NCI-H226 (cell line): ENCODE measurements at places on chromosomes 2 and 18.

- no peak for DNase-seq
Observed at GRCh38 chr18:36547544-36547943, 250.0 kb downstream of the FHOD3 start.

GRCh38 chr2:170846314-170846713, 29.6 kb downstream of the GAD1 start:
- DNase-seq, result no peak

GRCh38 chr2:152617456-152618192, 99.6 kb downstream of the PRPF40A start:
- no peak for DNase-seq

DNA sequence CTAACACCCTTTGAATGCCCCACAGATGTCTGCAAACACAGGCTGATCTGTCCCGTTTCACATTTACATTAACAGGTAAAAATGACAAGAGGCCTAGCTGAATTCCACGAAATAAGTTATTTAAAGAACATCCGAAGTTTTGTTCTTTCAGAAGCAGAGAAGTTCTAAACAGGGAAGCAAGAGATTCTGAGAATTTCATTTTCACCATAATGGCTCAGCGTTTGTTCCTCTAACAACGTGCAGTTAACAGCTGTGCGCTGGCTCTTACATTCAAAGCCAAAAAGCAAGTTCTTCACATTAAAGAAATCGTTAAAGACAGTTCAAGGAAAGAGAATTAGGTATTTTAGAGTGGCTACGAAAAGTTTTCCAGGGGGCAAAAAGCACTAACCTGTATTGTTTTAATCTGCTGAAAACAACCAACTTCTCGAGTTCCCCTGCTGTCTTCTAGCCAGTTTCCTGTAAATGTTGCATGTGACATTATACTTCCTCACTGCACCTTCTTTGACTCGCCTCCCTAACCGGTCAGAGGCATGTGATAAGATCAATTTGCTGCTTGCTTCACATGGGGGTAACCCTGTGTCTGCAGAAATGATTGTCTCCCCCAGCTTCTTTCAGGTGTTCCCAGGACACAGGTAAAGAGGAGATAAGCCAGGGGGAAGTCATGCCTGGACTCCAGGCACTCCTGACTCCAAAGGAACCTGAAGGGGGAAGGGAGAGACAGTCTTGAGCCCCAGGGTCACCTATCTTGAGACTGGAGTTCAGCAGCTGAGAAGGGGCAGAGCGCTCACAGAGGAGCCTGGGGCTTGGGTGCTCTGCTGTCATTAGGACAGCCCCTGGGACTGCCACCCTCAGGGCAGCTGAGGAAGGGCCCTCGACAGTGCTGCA, 36.8 kb upstream of the WIPF1 start:
- no peak for DNase-seq

DNA sequence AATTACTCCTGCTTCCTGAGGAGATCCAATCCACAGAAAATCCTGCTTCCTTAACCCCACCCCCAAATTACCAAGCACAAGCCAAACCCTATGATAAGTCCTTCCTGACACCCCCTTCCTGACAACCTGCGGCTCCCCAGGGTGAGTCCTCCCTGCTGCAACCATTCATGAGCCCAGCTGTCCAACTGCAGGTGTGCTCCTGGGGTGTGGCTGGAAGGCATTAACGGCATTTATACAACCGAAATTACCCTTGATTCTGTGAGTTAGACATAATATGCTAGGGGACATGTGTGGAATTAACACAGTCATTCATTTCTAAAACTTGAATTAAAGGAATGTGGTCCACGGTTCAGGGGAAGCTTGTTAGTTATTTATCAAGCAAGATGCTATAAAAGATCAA, 119.0 kb upstream of the ALKAL2 start:
- no peak for DNase-seq

- DNase-seq, result no peak
Observed at GRCh38 chr2:200373973-200374416, 67.5 kb downstream of the SPATS2L start.

DNA sequence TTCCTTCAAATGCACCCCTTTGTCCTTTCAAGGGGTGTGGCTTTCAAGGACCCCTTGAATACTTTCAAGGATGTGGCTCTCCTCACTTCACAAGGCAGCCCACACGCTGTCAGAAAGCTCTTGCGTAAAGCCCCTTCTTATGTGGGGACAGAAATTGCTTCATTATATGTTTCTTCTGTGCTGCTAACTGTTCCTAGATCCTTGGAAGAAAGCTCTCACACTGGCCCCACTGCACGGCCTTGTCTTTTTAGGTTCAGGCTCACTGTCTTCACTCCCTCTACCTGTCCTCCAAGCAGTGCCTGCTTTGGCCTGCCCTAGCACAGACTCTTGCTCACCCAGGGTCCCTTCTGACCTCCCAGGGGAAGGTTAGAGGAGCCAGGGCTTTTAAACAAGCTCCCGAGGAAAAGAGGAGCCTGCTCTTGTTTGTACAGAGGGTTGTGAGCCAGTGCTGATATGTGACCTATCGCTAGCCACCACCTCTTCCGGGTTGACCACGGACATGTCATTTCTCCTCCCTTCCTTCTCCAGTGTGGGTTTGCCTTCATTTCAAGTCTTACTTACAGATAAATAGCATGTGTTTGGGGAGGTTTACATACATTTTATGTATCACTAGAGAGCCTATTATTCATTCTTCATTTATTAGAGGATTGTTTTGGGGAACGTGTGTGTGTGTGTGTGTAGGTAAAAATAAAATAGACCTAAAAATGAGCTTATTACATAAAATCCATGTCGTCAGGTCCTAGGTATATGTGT, 94.7 kb downstream of the RTN4 start:
- DNase-seq, result no peak

DNA sequence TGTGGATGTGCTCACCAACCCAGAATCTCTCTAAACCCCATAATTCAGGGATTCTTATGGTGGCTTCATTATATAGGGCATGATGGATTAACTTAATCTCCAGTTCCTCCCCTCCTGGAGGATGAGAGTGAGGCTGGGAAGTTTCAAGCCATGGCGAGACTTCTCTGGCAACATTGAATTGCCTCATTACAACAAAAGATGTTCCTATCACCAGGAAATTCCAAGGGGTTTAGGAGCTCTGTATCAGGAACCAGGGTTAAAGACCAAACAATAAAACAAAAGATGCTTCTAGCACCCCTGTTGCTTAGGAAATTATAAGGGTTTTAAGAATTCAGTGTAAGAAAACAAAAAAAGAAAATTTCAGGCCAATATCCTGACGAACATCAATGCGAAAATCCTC, 100.1 kb downstream of the NAB1 start:
- no peak for DNase-seq

GRCh38 chr2:44752761-44753160, 188.7 kb upstream of the SIX3 start:
- DNase-seq, result no peak

DNA sequence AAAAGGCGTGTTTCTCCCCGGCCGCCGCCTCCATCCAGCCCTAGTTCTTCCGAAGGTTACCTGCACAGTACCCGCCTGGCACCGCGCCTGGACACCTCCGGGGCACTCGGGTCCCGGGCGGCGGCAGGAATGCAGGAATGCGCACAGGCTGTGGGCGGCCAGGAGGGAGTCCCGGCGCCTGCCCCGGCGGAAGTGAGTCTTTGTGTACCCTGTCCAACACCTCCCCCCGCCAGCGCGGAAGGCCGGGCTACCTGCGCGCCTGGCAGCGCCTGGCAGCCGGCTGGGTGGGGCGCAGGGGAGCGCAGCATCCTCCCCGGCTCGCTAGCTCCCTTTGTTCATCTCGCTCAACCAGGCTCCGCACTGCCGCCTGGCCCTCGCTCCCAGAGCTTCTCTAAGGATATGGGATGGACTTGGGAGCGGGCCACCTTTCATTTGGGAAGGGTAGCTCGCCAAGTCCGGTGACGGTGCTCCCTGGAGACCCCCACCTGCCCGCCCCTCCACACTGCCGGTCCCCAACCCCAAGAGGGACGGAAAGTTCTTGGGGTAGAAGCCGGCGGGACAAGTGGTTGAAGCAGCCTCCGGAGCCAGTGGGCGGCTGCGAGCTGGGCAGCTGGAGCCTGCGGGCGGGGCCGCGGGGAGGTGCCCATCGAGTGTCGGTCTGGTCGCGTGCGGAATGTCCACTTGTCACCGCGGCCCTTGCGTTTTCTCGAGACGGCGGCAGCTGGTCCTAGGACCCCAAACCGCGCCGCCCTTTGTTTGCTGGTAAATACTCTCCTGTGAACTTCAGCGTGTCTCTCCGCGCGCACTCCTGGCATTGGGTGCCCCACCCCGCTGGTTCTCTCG, 1.2 kb upstream of the ST6GAL2 start:
- DNase-seq, result peak; percentile 89

DNA sequence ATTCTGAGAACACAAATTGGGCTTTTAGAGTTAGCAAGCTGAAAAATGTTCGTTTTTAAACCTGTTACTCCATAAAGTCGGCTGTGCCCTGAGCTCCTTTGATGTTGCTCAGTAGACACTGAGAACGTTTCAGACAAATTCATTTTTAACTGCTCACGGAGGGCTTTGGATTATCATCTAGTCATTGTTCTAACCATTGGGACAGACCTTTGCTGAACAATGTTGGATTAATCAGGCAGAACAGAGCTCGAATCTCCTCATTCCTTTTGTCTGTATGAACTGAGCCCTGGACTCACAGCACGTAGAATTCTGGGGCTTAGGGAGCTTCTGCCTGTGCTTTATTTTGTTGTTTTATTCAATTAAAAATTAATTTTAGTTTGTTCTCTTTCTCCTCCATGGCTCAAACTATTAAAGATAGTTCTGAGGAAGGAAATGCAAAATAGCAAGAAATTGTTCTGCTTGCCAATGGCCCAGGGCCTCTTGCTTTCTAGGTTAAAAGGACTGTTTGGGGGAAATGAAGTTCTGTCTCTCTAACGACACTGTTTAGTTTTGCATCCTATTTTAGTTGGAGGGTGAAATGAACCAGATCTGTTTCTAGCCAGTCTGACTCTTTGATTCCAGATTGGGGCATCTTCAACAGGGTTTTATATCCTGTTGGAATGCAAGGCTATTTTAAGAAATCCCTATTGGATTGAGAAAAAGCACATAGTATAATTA, 114.7 kb upstream of the CXCR4 start:
- DNase-seq, result no peak

DNA sequence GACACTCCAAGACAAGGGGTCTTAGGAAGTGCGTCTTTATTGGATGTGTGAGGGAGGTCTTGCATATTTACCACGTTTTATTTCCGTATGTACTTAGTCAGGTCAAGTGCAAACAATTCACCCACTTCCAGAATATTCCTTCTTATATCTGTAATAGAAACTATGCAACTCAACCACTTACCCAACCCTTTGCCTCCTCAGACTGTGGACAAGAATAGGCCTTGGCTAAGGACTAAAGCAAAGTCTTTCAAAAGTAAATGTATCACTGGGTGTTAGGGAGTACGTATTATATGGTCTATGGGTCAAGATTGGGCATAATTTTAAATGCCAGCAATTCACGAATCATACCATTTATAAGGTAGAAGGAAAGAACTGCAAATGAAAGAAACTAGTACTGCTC, 484.8 kb downstream of the MBD2 start:
- no peak for DNase-seq

DNA sequence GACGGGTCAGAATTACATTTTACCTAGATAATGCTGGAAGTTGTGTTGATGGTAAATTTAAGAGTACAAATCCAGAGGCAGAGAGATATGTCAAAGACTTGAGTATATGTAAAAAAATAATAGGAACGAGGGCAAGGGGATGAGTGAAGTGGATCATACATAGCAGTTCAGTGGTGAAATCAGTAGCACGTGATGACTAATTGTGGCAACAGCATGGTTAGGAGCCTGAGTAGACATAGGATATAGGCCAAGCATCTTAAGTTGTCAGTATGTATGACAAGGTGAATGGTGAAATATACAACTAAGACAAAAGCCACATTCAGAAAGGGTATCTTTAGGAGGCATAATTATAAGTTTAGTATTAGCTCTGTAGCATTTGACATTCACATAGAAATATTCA, 826.5 kb upstream of the PIK3C3 start:
- DNase-seq, result peak; percentile 32

DNA sequence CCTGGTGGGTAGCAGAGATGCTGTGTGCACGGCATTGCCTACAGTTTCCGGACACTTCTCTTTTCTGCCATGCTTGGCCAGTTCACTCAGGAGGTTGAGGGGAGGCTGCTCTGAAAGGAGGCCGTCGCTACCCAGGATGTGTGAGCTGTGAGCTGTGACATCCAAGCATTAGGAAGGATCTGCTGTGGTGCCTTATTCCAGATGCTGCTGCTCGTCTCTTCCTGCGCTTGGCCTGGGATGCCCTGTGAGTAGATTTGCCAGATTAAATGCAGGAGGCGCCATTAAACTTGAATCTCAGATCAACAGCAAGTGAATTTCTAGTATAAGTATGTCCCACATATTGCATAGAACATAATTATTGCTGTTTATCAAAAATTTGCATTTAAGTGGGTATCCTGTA, 124.2 kb upstream of the SIX3 start:
- DNase-seq, result no peak

- DNase-seq, result no peak
Observed at GRCh38 chr2:236744716-236745115, 175.1 kb downstream of the ACKR3 start.

DNA sequence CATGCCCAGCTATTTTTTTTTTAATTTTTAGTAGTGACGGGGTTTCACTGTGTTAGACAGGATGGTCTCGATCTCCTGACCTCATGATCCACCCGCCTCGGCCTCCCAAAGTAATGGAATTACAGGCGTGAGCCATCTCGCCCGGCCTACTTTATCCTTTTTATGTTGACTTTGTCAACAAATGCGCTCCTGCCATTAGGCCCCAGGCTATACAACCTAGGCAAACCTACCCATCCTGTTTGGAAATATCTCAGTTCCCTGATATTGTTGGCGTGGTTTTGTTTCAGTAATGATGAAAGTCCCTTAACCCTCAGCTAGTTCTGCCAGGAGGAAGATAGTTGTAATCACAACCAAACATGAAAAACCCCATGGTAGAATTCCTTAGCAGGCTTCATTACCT, 249.4 kb upstream of the SOX11 start:
- no peak for DNase-seq

GRCh38 chr2:65528241-65528574, 95.8 kb upstream of the SPRED2 start:
- no peak for DNase-seq

DNA sequence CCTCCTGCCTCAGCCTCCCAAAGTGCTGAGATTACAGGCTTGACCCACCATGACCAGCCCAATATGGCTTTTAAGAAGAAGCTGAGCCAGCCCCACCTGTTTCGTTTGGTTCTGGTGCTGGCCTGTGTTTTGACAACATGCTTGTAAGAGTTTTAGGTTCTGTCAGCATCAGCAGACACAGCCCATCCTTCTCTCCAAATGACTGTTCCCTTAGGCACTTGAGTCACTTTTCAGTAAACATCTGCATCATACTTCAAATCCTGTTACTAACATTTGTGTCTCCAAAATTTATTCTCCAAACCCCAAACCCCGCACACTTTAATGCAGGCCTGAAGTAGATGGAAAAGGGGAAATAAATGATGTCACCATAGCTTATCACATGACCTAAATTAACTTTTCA, 1118.5 kb downstream of the TSN start:
- no peak for DNase-seq
